Vagina (tissue), 2 donors: ENCODE measurements at places on chromosomes 16 and 17.

DNA sequence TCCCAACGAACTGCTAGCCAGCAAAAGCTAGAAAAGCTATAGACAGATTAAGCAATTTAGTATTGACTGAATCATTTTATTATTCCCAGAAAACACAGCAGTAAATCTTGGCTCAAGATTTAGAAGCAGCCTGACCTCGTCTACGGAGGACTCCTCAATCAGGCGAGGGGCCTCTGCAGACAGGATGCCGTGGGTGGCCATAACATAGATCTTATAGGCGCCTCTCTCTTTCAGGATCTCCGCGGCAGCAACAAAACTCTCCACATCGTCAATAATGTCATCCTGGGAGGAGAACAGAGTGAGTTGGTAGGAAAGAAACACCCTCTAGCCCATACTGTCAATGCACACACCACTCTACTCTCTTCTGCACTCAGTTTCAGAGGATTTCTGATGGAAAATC, 4.7 kb upstream of the QRICH2 start:
- H3K27ac ChIP-seq, result no peak overlapping the region
- DNase-seq, result no peak
- H3K27me3 ChIP-seq, result no peaks in the 10 kb centered on the region
- no peaks in the 10 kb centered on the region for H3K4me1 ChIP-seq
- H3K36me3 ChIP-seq, result peaks cover 38% of the 10 kb centered on the region

GRCh38 chr17:49252148-49252695, 21.6 kb upstream of the PHOSPHO1 start:
- no peak overlapping the region for H3K4me3 ChIP-seq
- no peak overlapping the region for H3K27ac ChIP-seq
- H3K27me3 ChIP-seq, result no peaks in the 10 kb centered on the region
- no peaks in the 10 kb centered on the region for H3K36me3 ChIP-seq
- H3K4me1 ChIP-seq, result peaks cover 7% of the 10 kb centered on the region
- no peak for DNase-seq

- no peaks in the 10 kb centered on the region for H3K4me1 ChIP-seq
- no peak overlapping the region for H3K27ac ChIP-seq
- no peaks in the 10 kb centered on the region for H3K27me3 ChIP-seq
- H3K4me3 ChIP-seq, result no peak overlapping the region
These were observed 42.6 kb upstream of the SKAP1 start for GRCh38 chr17:48472411-48473281.

- H3K4me1 ChIP-seq, result peaks cover 45% of the 10 kb centered on the region
- no peaks in the 10 kb centered on the region for H3K27me3 ChIP-seq
- H3K36me3 ChIP-seq, result peaks cover 29% of the 10 kb centered on the region
- H3K4me3 ChIP-seq, result peak overlapping the region; percentile 99
These were observed 472 bp downstream of the GALNS start for GRCh38 chr16:88856122-88856827.

GRCh38 chr17:17693253-17694168, 12.3 kb downstream of the RAI1 start:
- H3K36me3 ChIP-seq, result no peaks in the 10 kb centered on the region
- H3K4me3 ChIP-seq, result peak overlapping the region; percentile 67
- peaks cover 88% of the 10 kb centered on the region for H3K4me1 ChIP-seq

GRCh38 chr17:81566461-81567126, 14.4 kb upstream of the FAAP100 start:
- peak overlapping the region; percentile 27 for H3K27ac ChIP-seq
- no peaks in the 10 kb centered on the region for H3K27me3 ChIP-seq
- DNase-seq, result no peak
- peak overlapping the region; percentile 22 for H3K4me3 ChIP-seq
- H3K4me1 ChIP-seq, result peaks cover 32% of the 10 kb centered on the region

- H3K27me3 ChIP-seq, result no peaks in the 10 kb centered on the region
- no peak for DNase-seq
- H3K4me1 ChIP-seq, result peaks cover 25% of the 10 kb centered on the region
- H3K36me3 ChIP-seq, result no peaks in the 10 kb centered on the region
- H3K4me3 ChIP-seq, result peak overlapping the region; percentile 72
These were observed 502 bp downstream of the FAAP100 start for GRCh38 chr17:81551458-81552243.

- no peak overlapping the region for H3K27ac ChIP-seq
- H3K36me3 ChIP-seq, result no peaks in the 10 kb centered on the region
- no peaks in the 10 kb centered on the region for H3K27me3 ChIP-seq
- no peak for DNase-seq
- peaks cover 54% of the 10 kb centered on the region for H3K4me1 ChIP-seq
These were observed 1.7 kb upstream of the DPH1 start for GRCh38 chr17:2028234-2028614.

- no peak overlapping the region for H3K27ac ChIP-seq
- no peaks in the 10 kb centered on the region for H3K27me3 ChIP-seq
- H3K4me3 ChIP-seq, result no peak overlapping the region
- no peaks in the 10 kb centered on the region for H3K4me1 ChIP-seq
- no peaks in the 10 kb centered on the region for H3K36me3 ChIP-seq
These were observed 6.7 kb upstream of the CMTR2 start for GRCh38 chr16:71295950-71296349.

DNA sequence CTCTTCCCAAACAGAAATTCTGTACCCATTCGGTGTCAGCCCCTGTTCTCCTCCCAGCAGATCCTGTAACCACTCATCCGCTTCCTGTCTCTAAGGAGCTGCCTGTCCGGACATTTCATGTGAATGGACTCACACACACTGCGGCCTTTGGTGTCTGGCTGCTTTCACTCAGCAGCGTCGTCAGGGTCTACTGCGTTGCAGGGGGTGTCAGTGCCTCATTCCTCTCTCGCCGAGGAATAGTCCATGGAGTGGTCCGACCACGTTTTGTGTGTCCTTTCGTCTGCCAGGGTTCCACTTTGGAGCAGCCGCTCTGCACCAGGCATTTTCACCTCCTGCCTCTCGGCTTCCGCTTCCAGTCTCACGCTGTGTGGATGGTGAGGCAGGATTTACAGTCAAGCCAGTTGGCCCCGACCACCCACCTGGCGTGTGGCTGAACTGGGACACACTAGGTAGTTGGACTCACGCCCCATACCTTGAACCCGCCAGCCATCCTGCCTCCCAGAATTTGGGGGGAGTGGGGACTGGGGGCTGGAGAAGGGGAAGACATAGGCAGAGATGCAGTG, 188.2 kb upstream of the CIBAR2 start:
- H3K4me1 ChIP-seq, result peaks cover 29% of the 10 kb centered on the region
- no peak for DNase-seq
- H3K4me3 ChIP-seq, result no peak overlapping the region
- H3K27ac ChIP-seq, result no peak overlapping the region

DNA sequence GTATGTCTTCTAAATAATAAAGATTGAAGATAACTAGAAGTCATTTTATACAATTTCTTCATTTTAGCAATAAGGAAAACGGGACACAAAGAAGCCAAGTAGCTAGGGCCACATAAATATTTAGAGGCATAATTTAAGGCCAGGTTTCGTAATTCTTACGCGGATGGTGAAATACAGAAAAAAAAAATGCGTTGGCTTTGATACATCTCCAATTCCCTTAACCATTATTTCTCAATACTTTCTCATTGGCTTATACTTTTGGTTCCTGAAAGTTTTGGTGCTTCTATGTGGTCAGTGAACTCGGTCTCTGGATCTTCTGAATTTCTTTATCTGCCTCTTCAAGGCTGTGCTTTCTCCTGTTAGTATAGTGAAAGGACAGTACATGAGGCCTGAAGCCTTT, 888.1 kb downstream of the KCNJ2 start:
- no peak overlapping the region for H3K27ac ChIP-seq
- no peaks in the 10 kb centered on the region for H3K36me3 ChIP-seq
- no peak overlapping the region for H3K4me3 ChIP-seq
- no peaks in the 10 kb centered on the region for H3K27me3 ChIP-seq
- no peak for DNase-seq

- H3K4me1 ChIP-seq, result peaks cover 81% of the 10 kb centered on the region
- no peaks in the 10 kb centered on the region for H3K27me3 ChIP-seq
- H3K27ac ChIP-seq, result no peak overlapping the region
- no peak for DNase-seq
- no peaks in the 10 kb centered on the region for H3K36me3 ChIP-seq
These were observed 49.0 kb downstream of the KANSL1 start for GRCh38 chr17:46144246-46144645.

GRCh38 chr16:53071748-53072301, 17.0 kb downstream of the CHD9 start:
- no peak overlapping the region for H3K27ac ChIP-seq
- no peak for DNase-seq
- no peaks in the 10 kb centered on the region for H3K36me3 ChIP-seq
